ENCODE measurements at places on chromosomes 7 and 10.
A peak's percentile ranks its signal among the peaks of the same experiment; 100 is the strongest.

DNA sequence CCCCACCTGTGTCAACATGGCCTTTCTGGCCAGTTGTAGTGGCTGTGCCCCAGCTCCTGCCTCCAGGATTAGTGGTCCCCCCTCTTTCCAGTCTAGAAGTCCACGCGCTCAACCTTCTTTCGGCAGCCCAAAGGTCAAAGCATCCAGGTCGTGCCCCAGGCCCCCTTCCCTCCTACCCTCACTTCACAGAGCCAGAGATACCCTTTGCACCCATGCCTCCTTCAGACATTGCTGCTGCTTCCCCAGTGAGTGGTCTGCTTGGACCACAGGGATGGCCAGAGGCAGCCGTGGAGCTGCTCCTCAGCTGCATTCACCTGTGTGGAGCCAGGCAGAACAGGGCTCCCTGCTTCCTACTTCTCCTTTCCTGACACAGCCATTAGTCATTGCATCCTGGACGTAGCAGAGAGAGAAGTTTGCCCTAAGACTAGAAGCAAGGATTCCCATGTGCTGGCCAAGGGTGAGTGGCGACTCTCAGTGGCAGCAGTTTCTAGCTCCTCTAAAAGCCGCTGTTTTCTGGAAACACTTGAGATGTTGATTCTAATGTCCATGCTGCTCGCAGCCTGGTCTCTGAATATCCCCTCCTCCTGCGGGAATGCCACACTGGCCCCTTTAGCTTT lies 243.1 kb upstream of the SHH start:
- no peak overlapping the region for H3K4me3 ChIP-seq
- H3K4me1 ChIP-seq, result no peaks in the 10 kb centered on the region
- H3K27ac ChIP-seq, result no peak overlapping the region
- DNase-seq, result no peak

DNA sequence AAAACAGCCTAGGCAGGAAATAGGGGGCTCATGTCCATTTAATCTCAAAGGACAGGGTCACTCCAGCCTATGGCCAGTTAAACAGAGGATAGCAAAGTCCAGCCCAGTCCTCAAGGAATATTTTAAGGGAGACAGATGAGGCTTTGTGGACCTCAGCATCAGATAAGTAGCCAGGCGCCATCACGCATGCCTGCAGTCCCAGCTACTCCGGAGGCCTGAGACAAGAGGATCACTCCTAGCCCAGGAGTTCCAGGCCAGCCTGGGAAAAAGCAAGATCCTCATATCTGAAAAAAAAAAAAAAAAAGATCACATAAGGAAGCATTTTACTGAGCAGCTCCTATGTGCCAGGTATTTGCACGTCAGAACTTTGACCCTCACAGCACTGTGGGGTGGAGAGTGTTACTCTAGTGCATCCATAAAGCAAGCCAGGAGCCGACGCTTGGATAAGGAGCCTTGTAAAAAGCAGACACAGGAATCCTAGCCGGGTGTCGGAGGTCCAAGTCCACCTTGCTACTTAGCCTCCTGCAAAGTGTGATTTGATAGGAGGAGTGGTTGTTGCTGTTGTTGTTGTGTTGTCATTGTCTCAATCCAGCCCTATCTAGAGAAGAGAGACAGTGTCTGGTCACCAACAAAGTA lies 61.8 kb upstream of the DOCK1 start:
- H3K36me3 ChIP-seq, result no peaks in the 10 kb centered on the region
- H3K4me1 ChIP-seq, result no peaks in the 10 kb centered on the region
- no peak overlapping the region for H3K4me3 ChIP-seq
- no peak overlapping the region for H3K27ac ChIP-seq
- no peaks in the 10 kb centered on the region for H3K27me3 ChIP-seq

DNA sequence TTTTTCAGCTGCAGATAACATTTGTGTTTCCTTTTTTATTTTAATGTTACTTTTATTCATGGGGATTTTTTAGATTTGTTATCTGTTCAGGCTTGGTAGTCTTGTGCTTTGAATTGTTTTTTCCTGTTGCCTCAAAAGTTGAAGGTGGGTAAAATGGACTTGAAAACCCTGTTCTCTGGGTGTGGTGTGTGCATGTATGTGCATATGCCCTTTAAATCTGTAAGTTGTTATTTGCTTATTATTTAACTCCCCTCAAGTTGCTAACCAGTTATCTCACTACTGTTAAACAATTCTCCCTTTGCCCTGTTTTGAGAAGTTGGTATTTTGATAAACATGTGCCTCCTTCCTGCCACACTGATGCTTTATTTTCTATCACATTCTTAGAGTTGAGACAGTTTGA lies 30.6 kb downstream of the TSPAN14 start:
- H3K4me3 ChIP-seq, result peak overlapping the region; percentile 29
- peaks cover 7% of the 10 kb centered on the region for H3K36me3 ChIP-seq
- H3K27ac ChIP-seq, result peak overlapping the region; percentile 74

DNA sequence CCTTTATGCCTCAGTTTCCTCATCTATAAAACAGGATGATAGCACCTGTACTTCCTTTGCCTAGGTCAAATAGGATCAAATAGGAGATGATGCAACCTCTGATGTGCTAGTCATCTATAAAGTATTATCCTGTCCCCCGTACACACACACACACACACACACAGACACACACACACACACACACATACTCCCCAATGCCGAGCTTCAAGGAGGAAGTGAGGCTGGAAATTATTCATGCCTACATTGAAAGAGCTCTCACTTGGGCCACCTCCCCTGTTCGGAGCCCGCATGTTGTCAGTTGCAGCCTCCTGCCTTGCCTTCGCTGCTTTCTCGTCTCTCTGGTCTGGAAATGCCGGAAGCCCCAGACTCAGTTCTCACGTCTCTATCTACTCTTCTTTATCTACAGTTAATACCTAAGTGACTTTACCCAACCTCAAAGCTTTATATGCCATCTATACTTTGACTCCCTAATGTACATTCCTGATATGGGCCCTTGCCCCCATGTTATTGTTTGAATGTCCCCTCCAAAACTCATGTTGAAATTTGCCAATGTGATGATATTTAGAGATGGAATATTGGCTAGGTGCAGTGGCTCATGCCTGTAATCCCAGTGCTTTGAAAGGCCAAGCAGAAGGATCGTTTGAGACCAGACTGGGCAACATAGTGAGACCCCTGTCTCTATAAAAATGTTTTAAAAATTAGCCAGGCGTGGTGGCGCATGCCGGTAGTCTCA lies 6.9 kb upstream of the UBE2H start:
- DNase-seq, result no peak
- H3K4me1 ChIP-seq, result no peaks in the 10 kb centered on the region
- no peaks in the 10 kb centered on the region for H3K36me3 ChIP-seq
- no peak overlapping the region for H3K27ac ChIP-seq
- no peaks in the 10 kb centered on the region for H3K27me3 ChIP-seq

- no peak for DNase-seq
- H3K4me1 ChIP-seq, result no peaks in the 10 kb centered on the region
- no peak overlapping the region for H3K4me3 ChIP-seq
- no peak overlapping the region for H3K27ac ChIP-seq
- no peaks in the 10 kb centered on the region for H3K36me3 ChIP-seq
Measured at GRCh38 chr10:64648915-64649314, 1127.7 kb downstream of the REEP3 start.

GRCh38 chr7:143362131-143363015 lies at the start of gene FAM131B:
Gene FAM131B (minus strand): TSS chr7:143362713. CDS start chr7:143362603, 110 bp downstream.
- DNase-seq, result no peak
- peaks cover 6% of the 10 kb centered on the region for H3K4me1 ChIP-seq
- H3K4me3 ChIP-seq, result peak within 1 kb of the TSS; percentile 59
- H3K27me3 ChIP-seq, result peaks cover 5% of the 10 kb centered on the region

DNA sequence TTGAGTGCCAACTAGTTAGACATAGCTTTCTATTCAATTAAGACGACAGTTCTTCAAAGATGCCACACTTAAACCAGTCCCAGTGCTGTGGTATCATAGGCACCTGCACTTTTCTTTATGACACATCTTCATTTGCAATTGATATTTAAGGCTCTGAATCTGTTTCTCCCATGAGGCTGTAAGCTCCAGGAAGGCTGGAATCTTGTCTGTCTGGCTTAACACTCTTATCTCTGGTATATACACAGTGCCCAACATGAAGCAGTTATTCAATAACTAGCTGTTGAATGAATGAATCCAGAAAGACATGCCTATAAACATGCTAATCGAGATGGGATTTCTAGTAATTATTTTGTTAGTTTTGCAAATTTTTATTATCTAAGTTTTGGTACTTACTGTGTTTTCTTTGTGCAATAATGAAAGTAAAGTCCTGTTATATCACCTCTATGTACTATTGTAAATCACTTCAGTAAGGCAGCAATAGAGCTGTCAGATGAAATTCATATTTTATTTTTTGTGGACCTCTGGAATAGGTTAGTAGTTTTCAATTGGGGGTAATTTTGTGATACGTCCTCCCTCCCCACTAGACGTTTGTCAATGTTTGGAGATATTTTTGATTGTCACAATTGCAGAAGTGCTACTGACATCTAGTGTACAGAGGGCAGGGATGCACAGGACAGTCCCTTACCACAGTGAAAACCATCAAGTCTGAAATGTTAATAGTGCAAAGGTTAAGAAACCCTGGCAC lies 51.3 kb upstream of the STEAP4 start:
- H3K4me3 ChIP-seq, result no peak overlapping the region
- H3K4me1 ChIP-seq, result no peaks in the 10 kb centered on the region
- no peak overlapping the region for H3K27ac ChIP-seq
- H3K36me3 ChIP-seq, result no peaks in the 10 kb centered on the region
- no peaks in the 10 kb centered on the region for H3K27me3 ChIP-seq

DNA sequence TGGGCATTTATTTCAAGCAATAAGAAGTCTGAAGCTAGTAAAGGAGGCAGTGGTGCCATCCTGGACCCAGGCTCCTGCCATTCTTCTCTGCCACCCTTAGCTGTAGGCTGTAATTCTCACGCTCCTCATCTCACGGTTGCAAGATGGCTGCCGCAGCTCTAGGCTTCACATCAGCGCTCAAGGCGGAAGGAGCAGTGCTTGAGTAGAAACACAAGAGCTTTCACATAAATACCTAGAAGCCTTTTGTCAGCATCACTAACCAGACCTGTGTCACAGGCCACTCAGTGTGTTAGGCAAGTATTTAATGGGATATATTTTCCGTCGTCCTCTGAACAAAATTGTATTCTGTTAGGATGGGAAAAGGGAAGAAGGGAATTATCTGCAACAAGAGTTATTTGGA lies 118.9 kb upstream of the KLF14 start:
- peaks cover 3% of the 10 kb centered on the region for H3K36me3 ChIP-seq
- no peak overlapping the region for H3K27ac ChIP-seq
- DNase-seq, result no peak
- H3K4me1 ChIP-seq, result no peaks in the 10 kb centered on the region
- H3K4me3 ChIP-seq, result no peak overlapping the region

GRCh38 chr10:100020142-100020885 lies 10.6 kb upstream of the DNMBP start:
- DNase-seq, result no peak
- H3K27ac ChIP-seq, result no peak overlapping the region
- no peaks in the 10 kb centered on the region for H3K36me3 ChIP-seq
- H3K4me1 ChIP-seq, result no peaks in the 10 kb centered on the region

DNA sequence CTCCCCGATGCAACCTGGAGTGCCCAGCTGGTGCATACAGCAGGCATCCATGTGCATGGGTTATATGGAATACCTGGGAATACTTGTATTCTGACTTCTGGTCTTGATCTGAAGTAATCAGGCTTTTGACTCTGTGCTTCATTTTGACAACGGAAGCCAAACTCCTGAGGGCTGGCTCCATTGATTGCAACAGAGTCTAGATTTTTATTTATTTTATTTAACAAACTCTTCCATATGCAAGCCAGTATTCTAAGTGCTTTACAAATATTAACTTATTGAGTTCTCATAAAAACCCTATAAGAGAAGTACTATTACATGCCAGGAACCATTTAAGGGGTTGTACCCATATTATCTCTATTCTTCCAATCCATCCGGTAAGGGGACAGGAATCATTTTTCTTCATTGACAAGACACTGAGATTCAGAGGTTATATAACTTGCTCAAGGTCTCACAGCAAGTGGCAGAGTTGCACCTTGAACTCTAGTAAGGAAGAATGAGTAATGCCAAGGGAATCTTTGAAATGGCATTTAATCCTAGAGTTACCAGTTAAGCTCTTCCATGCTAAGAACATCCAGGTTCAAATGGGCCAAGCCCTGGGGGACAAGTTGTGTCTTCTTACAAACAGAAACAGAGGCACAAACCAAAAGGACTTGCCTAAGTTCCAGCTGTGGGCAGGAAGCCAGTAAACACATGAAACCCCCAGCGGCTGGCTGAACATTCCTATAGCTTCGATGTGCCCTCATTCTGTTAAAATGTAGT lies 241.0 kb downstream of the WDR11 start:
- no peak for DNase-seq
- H3K4me1 ChIP-seq, result no peaks in the 10 kb centered on the region
- H3K27me3 ChIP-seq, result no peaks in the 10 kb centered on the region

DNA sequence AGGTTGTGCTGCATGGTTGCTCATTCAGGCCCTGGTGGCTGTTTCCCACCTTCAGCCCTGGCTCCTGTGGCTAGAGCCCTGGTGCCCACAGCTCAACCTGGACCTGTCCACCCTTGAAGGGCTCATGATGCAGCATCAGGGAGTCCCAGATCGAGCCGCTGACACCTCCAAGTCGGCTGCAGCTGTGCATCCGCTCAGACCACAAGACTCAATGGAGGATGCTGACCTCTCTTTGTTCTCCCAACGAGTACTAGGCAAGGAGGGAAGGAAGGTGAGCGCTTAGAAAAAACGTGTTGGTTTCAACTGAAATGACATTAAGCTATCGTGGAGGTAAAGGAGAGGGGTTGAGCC lies 9.5 kb upstream of the C10orf95 start:
- no peak for DNase-seq
- no peaks in the 10 kb centered on the region for H3K27me3 ChIP-seq
- H3K4me1 ChIP-seq, result peaks cover 9% of the 10 kb centered on the region

DNA sequence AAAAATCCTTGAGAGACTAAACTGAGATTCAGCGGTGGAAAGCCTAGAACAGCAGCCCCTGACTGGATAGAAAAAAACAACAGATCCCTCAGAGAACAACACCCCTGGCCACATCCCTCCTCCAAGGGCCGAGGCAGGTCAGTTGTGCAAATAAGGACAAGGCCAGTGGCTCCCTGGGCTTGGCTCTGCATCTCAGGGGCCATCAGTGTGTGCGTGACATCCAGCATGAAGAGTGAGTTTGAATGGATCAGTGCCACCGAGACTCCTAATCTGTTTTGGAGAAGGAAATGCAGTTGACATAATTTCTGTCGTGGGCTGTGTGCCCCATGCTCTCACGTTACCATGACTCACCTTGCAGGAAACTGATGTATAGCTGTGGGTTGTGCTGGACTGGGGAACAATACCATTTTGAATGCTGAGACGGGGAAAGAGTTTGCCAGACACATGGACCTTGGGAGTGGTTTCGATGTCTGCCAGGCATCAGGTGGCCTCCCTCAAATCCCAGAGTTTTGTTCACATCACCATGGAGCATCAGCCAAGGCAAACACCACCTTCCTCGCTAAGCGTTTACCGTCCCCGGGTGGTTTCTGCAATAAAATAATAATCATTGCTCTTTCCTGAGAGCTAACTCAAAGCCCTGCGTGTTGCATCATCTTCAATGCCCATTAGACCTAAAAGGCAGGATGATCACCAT lies 153.2 kb upstream of the FZD8 start:
- H3K4me3 ChIP-seq, result no peak overlapping the region
- no peaks in the 10 kb centered on the region for H3K4me1 ChIP-seq
- no peak overlapping the region for H3K27ac ChIP-seq
- no peaks in the 10 kb centered on the region for H3K27me3 ChIP-seq
- no peaks in the 10 kb centered on the region for H3K36me3 ChIP-seq

- no peak overlapping the region for H3K4me3 ChIP-seq
- DNase-seq, result no peak
- no peaks in the 10 kb centered on the region for H3K27me3 ChIP-seq
- no peak overlapping the region for H3K27ac ChIP-seq
- no peaks in the 10 kb centered on the region for H3K4me1 ChIP-seq
- no peaks in the 10 kb centered on the region for H3K36me3 ChIP-seq
Measured at GRCh38 chr7:155457544-155458110, 302 bp upstream of the EN2 start.

Data from naive thymus-derived CD4-positive, alpha-beta T cell (primary cell).